AG04450 (cell line): ENCODE measurements at places on chromosomes 13 and 19.

DNA sequence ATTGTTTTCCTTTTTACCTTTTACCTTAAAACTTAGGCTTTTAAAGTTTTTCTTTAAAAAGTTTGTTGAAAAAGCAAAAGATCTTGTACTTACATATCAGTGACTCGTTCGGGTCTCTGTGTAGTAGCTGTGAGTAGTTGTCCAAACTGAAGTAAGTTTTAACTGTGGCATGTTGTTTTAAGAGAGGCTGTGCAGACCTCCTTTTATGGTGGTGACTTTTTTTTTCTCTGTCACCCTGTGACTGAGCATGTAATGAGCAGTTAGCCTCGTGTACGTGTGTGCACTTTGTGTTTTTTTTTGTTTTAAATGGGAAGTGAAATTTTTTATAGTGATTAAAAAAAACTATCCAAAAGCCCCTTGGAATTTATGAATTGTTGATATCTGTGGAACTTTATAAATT lies at the start of gene GPR183:
Gene GPR183, minus strand, starts transcription at position 153 of the 400 bp plus-strand sequence. CDS start 11,254 bp downstream, outside the sequence.
- DNase-seq = no peak

DNA sequence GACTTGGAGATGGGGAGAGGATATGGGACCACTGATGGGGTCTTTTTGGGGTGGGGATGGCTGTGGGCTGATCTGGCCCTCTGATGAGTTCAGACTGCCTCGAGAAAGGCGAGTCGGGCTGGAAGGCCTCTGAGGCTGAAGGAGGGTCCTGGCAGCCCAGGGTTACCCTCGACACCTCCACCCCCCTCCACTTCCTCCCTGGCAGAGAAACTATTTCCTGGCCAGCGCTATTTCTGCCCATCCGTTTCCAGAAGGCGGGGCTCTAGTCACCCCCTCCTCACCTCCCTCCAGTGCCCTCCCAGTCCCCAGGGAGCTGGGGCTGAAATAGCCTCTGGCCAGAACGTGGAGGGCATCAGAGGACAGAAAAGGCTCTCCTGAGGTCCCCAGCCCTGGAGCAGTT lies 9.7 kb downstream of the EXOC3L2 start:
- DNase-seq = no peak

GRCh38 chr13:92412996-92413395 lies 813.6 kb upstream of the GPC6 start:
- no peak for DNase-seq

DNA sequence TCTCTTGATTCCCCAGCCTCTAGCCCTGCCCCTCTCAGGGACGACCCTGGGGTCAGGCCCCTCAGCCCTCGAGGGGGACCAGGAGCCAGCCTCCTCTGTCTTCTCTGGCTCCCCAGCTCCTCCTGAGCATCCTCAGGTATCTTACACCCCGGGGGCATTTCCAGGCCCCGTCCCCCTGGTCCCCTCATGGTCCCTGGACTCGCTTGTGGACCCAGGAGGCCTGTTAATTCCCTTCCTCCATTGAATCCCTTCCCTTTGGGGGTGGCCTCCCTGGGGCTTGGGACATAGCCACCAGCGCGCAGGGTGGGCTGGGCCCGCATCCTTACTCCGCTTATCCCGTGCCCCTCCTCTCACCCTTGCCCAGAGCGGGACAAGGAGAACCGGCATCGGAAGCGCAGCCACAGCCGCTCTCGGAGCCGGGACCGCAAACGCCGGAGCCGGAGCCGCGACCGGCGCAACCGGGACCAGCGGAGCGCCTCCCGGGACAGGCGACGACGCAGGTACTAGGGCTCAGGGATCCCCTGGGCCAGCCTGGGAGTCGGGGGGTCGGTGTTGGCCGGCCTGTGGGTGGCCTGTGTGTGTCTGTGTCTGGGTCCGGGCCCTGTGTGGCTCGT lies 4.1 kb downstream of the U2AF2 start:
- no peak for DNase-seq

DNA sequence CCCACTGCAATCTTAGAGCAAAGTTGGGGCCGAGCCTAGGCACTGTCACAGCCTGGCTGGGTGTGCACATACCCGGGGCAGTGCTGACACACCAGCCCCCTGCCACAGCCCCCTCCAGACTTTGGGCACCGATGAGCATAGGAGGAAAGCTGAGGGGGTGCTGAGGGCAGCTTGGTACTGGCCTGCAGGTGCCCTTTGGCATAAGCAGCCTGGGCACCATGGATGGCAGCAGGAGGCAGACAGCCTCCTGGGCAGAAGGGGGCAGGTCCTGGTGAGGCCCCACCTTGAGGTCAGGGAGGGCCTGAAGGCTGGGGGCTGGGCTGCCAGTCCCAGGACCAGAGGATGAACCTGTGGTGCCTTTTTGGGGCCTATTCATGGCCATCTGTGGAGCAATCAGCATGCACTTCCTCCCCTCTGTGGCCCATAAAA lies 8.2 kb downstream of the IGFL4 start:
- no peak for DNase-seq

GRCh38 chr19:57905258-57905657 lies 11.1 kb downstream of the ZNF417 start:
- DNase-seq = no peak

DNA sequence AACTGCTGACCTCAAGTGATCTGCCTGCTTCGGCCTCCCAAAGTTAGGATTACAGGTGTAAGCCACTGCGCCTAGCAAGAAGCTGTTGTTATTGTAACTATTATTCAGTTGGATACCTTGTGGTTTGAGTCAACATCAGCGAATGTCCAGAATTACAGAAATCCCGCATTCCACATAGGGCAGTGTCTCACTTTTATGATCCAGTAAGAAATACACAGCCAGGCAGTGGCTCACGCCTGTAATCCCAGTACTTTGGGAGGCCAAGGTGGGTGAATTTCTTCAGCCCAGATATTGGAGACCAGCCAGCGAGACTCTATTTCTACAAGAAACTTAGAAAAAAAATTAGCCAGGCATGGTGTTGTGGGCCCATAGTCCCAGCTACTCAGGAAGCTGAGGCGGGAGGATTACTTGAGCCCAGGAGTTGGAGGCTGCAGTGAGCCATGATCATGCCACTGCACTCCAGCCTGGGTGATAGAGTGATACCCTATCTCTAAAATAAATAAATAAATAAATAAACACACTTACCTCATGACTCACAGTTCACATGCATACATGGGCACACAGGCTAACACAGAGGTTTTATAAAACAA lies 43.8 kb downstream of the SPTBN4 start:
- DNase-seq = no peak

DNA sequence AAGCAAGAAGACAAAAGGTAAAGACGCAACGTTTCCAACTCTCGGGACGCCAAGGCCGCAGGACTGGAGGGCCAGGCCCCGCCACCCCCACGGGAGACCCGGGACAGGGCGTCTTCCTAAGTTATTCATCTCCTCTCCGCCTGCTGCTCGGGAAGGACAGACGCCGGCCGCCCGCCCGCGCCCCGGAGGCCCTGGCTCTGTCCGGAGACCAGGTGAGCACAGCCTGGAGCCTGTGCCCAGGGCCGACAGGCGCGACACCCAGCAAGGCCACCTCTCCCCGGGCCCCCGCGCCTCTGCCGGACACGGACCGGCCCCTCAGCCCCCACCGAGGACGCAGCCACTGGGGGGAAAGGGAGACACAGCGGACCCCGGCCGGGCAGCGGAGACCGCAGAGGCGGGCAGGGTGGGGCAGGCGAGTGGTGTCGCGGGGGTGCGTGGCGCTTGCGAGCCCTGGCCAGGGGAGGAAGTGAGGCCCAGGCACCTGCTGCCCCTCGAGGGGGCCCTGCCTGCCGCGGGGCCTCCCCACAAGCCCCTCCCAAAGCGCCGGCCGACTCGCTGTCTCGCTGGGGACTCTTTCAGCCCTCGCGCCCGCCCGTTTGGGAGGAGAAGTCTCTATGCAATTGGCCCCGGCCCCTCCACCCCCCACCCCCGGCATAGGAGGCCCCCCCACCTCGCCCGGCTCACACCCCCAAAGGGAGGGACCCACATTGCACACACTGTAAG lies 17.2 kb downstream of the SMIM24 start:
- DNase-seq = no peak

- DNase-seq = no peak
These were observed 3.4 kb downstream of the TMEM145 start for GRCh38 chr19:42316223-42317211.

- no peak for DNase-seq
These were observed 1.5 kb downstream of the ZNF296 start for GRCh38 chr19:45074744-45075300.

DNA sequence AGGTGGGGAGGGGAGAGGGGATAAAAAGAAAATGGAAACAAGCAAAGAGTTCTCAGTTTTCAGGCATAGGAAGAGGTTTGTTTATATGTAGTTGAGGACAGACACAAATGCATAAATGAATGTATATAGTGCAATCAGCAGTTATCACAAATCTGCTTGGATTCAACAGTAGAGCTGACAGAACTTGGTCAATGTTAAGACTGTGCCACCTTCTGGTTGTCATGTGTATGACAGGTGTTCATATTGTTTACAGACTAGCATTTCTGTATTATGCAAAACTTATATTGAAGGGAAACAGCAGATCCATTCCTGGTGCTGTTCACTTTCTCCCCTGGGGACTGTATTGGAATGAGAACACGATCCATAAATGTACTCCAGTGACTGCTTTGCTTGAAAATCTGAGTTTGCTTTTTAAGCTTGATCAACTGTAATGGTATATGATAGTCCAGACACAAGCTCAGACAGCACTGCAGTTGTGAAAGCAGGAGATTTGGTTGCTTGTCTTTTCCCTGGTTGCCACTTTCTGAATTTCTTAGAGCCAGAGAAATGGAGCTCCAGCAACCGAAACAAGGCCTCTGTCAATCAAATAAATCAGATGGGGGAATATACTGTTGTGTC lies 319.5 kb upstream of the OBI1 start:
- peak; percentile 29 for DNase-seq

GRCh38 chr19:10552510-10553053 lies 8.9 kb downstream of the ATG4D start:
- no peak for DNase-seq

GRCh38 chr13:114235697-114236096 lies 1.0 kb downstream of the CDC16 start:
- no peak for DNase-seq

DNA sequence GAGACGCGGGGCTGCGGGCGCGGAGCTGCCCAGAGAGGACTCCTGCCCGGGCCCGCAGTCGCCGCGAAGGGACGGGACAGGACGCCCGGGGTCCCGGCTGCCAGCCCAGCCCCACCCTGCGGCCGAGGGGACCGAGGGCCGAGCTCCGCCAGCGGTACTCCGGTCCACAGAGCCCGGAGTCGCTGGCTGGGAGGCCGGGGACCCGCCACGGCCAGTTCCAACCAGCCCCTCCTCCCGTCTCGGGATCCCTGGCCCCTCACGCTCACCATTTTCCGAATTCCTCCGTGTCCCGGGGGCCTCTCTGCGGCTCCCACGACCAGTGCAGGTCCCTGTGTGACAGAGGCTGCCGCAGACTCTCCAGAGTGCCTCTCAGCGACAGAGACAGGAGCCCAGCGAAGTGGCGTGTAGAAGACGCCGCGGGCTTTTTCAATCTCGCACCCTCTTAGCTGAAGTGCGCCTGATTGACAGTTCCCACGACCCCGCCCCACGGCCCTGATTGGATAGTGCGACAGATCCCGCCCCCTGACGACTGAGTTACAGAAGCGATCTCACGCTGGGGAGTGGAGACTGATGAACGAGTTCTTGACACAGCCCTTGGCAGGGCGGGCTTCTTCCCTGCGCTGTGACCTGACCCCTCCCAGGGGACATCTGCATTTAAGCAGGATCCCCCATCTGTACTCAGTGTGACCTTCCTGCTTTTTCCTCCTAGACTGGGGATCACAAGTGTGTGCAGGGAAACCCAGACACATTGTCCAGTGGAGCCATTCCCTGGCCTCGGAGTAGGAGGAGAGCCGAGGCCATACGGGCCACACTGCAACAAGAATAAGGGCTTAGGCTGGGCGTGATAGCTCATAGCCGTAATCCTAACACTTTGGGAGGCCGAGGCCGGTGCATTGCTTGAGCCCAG lies 44.0 kb downstream of the ZNF823 start:
- DNase-seq = peak; percentile 70

DNA sequence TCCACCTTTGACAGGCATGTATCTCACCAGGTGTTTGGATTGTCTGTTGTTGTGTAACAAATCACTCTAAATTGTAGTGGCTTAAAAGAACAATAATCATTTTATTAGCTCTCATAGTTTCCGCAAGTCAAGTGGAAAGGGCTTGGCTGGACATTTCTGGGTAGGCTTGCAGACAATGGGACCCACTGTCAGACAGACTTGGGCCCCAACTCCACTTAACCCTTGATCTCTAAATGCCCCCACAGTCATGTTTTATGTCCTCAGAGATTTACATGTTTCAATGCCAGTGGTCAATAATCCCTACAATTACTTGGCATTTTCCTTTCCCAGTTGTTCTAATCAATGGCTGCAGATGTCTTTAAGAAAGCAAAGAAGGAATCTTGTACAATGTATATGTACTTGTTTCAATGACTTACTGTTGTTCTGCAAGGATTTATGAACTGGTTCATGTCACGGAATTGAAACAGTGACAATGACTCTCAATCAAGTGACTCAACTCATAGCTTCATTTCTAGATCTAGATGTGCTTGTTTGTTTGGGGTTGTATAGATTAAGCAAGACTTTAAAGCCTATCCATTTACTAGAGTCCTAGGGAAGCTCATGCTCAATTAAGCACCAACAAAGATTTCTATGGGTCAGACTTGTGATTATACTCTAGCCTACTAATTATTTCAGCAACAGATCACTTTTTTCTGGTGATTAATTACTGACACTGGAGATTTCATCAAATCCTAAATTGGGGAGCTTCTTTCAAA lies 510.1 kb upstream of the NBEA start:
- no peak for DNase-seq

DNA sequence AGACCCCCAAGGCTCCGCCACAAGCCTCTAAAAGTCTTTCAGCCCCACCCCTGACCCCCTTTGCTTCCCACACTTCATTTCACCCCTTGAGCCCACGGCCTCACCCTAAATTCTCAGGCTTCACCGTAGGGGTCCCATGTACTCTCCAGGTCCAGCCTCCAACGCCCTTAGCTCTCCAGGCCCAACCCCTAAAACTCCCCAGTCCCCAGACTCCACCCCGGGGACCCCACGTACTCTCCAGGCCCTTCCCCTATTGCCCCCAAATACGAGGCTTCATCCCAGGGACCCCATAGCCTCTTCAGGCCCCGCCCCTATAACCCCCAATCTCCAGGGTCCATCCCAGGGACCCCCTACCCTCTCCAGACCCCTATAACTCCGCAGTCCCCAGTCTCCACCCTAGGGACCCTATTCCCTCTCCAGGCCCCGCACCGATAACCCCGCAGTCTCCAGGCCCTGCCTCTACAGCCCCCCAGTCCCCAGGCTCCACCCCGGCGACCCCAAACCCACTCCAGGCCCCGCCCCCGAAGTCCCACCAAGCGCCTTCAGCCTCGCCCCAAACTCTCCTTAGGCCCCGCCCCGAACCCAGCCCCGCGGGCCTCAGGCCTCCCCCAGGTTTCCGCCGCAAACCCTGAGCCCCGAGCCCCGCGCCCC lies 619 bp downstream of the MED16 start:
- DNase-seq = no peak

DNA sequence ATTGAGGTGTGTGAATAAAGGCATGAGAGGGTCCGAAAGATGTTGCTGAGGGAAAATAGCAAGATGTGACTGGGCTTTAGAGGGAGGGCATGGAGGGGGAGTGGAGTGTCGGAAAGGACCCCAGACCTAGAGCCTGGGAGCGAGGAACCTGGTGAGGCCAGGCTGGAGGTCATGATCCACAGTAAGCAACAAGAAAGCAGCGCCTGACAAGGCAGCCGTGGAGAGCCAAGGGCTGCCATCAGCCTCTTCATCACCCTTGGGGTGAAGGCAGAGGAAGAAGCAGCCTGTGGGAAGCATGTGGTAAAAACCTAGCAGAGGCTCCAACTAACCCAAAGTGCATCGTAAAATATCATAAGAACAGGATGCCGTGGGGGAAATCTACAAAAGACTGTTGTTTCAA lies 162.8 kb upstream of the SOX1 start:
- no peak for DNase-seq
